ENCODE measurements at places on chromosomes 3 and 15.

GRCh38 chr3:64316971-64317370, 91.7 kb upstream of the PRICKLE2 start:
- peak; percentile 28 for DNase-seq

DNA sequence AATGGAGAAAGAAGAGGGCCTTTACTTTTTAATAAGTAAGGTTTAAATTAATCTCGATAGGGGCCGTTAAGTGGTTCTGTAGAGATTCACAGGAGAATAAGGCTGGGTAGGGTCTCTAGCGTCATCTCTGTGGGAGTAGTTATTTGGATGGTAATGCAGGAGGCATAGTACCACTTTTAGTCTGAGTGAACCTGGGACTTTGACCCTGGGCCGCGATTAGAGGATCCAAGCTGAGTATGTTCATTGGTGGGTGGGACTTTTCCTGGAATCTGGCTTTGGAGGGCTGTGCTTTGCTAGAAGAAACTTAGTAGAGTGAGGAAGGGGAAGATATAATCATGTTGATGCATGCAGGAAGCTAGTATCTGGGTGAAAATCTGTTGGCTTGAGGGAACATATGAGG, 4.0 kb downstream of the LPP start:
- DNase-seq: no peak

DNA sequence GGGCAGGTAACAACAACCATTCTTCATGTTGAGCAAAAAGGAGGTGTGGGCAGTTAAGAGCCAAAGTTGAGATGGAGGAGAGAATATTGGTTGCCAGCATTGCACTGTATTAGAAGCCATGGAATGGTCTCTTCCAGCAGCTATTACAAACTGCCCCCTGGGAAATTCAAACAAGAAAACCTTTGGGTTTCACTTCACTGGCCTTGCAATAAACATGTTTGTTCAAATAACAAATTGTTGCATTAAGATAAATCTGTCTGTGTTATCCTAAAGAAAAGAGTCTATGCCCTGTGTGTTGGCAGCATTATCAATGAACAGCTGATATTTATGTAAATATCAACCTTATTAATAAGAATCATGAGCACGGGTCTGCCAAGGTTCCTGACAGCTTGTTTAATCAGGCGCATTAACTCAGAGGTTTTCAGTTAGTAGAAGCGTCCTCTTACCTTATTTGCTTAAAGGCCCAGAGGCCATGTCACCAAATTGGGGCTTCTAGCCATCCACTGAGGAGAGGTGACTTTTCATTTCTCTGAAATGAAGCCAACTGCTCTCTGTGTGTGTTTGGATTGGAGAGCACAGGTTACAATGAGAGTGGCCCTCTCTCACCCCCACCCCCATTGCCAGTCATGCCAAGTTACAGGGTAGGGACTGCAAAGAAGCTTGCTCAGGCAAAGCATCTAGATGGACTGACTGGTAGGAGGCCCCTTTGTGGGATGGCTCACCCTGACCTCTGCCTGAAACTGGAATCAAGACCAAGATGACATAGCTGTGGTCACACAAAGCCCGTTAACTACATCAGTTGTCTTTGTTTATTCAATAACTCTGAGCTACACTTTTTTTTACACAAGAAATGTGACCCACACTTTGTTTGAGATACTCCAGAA, 10.5 kb downstream of the FILIP1L start:
- DNase-seq: no peak

- DNase-seq: no peak
These were observed 54.0 kb upstream of the DLG1 start for GRCh38 chr3:197352382-197352781.

- DNase-seq: no peak
These were observed 381.3 kb downstream of the TIGIT start for GRCh38 chr3:114675104-114675503.

- DNase-seq: no peak
These were observed 49.0 kb upstream of the DUT start for GRCh38 chr15:48282216-48282615.

GRCh38 chr15:69451951-69452691, 497 bp upstream of the RPLP1 start:
- DNase-seq: no peak

DNA sequence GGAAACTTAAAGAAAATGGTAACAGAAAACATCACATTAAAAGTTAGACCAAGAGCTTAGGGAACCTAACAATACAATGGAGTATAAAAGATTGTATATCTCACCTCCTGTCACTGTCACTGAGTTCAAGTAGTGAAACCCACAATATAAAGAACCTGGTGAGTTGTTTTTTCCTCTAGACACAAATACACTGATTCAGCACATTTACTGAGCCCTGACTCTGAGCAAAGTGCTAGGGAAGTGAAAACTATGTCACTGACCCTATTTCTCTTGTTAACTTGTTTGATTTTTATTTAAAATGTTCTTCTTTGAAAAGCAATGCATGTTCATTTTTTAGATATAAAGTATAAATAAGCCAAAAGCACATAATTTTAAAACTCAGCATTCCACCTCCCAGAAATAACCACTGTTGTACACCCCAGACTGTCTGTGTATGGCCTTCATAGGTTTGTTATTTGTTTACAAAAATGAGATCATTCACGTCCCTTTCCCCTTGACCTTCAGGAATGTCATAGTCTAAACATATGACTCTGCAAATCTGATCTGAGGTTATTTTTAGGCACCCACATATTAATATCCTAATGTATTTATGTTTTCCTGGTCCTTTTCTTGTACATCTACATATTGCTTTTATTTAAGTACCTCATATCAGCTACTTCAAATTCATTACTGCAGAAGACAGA, 69.2 kb upstream of the CSTA start:
- DNase-seq: no peak

DNA sequence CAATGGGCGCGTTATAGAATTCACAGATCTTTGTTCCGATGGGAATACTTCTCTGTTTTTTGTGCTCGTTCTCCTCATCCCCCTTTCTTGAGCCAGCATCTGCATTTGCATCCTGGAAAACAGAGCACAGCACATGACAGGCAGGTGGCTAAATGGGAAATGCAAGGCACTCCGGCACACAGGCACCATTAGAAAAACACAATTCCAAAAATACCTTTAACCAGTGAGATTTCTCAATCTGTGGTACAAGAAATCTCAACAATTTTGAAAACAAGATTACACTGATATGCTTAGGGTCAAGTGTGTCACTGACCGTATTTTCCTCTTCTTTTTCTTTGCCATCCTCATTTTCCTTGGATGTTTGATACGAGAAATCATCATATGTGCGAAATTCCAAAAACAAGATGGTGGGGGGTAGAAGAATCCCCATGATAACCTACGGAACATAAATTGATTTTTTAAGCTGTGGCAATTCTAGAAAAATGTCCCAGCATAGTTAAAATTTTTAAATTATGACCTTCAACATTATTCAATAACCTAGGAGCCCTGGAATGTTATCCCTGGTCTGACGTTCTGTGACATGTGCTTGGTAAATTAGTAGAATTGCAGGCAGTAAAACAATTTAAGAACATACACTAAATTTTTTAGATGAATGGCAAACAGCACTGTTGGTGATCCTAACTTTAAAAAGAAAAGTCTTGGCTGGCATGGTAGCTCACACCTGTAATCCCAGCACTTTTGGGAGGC, 46.5 kb upstream of the MTMR10 start:
- DNase-seq: no peak

- DNase-seq: no peak
These were observed 3.2 kb downstream of the XYLB start for GRCh38 chr3:38349684-38350359.

- DNase-seq: no peak
These were observed 59.0 kb downstream of the FAM174B start for GRCh38 chr15:92596623-92597022.

GRCh38 chr15:87492321-87492720, 764.2 kb downstream of the NTRK3 start:
- no peak for DNase-seq

GRCh38 chr3:124847051-124847450, 40.1 kb downstream of the ITGB5 start:
- no peak for DNase-seq

GRCh38 chr3:86708893-86709292, 282.1 kb downstream of the VGLL3 start:
- no peak for DNase-seq

DNA sequence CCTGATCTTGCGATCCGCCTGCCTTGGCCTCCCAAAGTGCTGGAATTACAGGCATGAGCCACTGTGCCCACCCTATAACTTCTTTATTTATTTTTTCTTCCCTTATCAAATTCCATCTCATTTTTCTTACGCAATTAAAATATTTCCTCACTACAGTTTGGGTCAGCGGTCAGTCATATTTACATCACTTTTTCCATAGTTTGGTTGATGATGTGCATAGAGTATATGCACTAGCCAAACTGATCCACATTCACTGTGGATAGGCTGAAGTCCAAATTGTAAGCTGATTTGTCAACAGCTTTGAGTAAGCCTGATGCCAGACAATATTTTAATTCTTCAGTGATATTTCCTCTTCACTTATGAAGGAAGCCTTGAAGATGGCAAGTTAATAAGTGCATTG, 256.3 kb downstream of the TIGIT start:
- DNase-seq: no peak

DNA sequence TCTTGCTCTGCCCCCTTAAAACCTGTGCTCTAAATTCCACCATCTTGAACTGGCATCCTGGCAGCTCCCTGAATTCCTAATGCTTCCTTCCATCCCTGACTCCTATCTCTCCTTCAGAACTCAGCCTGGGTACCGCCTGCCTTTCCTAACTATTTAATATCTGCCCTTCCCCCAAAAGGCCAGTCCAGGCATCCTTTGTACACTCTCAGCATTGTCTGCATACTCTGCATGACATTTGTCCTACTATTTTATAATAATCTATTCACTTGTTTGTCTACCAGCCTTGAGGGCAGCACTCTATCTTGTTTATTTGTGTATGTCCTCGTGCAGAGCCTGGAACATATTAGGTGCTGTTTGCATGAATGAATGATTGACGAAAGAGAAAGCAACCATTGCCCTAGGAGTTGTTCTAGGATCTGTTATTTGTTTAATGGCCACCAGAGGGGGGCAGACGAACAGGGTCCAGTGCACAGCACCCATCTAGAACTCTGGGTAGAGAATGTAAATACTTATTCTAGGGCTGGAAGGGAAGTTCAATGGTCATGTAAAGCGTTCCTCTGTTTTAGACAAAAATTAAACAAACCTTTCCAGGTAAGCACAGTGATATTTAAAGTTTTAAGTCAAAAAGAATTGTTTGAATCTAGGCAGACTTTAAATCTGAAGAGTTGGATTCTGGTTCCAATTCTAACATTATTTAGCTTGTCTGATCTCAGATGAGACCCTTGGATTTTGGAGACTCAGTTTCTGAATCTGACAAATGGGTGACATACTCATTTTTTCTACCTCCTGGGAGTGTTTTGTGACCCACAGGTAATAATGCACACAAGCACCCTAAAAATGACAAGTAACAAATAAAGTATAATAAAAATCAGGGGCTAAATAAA, 125.8 kb upstream of the GALNT15 start:
- peak; percentile 73 for DNase-seq

DNA sequence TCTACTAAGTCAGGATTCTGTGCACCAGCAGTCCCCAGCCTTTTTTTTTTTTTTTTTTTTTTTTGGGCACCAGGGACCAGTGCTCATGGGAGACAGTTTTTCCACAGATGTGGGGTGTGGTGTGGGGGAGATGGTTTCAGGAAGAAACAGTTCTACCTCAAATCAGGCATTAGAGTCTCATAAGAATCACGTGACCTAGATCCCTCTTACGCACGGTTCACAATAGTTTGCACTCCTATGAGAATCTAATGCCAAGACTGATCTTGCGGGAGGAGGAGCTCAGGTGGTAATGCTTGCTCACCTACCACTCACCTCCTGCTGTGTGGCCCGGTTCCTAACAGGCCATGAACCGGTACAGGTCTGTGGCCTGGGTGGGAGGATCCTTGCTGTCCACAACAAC, 88.8 kb downstream of the GADL1 start:
- DNase-seq: no peak

DNA sequence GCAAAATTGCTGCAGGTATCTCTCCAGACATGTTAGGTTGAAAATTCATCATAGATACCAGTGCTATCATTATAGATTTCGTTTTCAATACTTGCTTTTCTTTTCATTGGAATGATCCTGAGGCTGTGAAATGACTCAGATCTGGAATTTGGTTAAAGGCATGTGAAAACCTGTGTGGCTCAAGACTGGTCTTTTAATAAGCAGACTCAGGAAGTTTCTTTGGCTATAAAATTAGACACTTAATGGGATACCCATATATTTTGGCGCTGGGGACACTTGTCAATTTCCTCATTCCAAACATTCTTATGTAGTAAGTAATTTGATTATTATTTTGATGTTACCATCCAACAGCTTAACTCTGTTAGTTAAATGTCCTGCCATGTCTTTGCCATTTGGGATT, 1041.1 kb upstream of the GBE1 start:
- no peak for DNase-seq

- no peak for DNase-seq
These were observed 568.2 kb downstream of the TUSC7 start for GRCh38 chr3:117277816-117278215.

DNA sequence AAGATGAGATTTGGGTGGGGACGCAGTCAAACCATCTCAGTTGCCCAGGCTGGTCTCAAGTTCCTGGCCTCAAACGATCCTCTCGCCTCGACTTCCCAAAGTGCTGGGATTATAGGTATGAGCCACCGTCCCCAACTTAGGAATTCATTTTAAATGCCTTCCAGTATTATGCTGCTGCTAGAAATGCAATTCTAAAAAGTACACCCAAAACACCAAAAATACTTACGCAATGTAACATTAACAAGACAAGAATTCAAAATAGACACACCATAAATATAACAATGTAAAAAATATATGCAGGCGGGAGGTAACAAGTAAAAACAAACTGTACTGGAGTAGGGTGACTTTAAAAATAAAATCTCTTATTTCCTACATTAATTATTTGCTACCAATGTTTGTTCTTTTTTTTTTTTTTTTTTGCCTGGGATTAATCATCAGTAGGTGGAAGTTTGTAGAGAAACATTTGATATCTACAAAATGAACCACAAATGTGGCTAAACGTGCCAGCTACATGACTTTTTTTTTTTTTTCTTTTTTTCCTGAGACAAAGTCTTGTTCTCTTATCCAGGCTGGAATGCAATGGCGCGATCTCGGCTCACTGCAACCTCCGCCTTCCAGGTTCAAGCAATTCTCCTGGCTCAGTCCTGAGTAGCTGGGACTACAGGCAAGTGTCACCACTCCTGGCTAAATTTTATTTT, 56.8 kb downstream of the SETMAR start:
- DNase-seq: no peak

GRCh38 chr3:112302881-112303763, 9.1 kb upstream of the SLC9C1 start:
- no peak for DNase-seq

- DNase-seq: peak; percentile 88
These were observed 25.0 kb upstream of the C3orf52 start for GRCh38 chr3:112061152-112061551.

DNA sequence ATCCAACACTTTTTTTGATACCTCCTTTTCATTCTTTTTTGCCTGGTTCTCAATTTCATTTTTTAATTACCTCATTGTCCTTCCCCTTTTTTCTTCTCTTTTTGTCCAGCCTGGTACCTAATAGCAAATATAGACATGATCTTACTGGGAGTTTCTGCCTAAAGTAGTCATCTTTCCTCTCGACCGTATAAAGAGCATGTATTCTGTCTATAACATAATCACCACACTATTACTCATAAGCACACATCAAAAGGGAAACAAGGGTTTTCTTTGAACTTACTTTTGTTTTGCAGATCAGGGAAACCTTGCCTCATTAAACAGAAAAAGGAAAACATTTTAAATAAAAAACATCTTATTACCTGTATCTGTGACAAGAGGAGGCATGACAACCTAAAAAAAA, 33.0 kb downstream of the FAM98B start:
- DNase-seq: no peak
